ENCODE measurements at places on chromosomes 5 and 9.

- DNase-seq = no peak
Measured at GRCh38 chr5:138770291-138770690, 17.1 kb downstream of the CTNNA1 start.

- no peak for DNase-seq
Measured at GRCh38 chr5:82564963-82565362, 286.8 kb upstream of the RPS23 start.

GRCh38 chr9:132077881-132078698, 1.6 kb downstream of the MED27 start:
- DNase-seq = no peak

GRCh38 chr9:113185271-113185670, 34.5 kb downstream of the SLC31A2 start:
- DNase-seq = no peak

DNA sequence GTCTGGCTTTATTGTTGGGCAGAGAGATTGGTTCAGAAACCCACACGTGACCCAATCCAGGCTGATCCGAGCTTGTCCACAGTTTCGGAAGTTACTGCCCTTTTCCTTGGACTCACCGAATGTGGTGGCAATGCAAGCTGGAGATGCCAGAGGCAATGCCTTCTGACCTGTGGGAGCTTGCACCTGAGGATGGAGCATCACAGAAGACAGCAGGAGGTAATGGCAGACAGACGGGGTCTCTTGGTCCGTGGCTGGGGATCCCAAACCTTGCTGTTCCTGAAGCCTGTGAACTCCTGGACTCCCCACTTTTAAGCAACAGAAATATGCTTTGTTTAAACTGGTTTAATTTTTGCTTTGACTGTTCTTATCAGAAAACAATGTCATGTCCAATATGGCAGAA, 265.2 kb upstream of the IRX1 start:
- DNase-seq = no peak

DNA sequence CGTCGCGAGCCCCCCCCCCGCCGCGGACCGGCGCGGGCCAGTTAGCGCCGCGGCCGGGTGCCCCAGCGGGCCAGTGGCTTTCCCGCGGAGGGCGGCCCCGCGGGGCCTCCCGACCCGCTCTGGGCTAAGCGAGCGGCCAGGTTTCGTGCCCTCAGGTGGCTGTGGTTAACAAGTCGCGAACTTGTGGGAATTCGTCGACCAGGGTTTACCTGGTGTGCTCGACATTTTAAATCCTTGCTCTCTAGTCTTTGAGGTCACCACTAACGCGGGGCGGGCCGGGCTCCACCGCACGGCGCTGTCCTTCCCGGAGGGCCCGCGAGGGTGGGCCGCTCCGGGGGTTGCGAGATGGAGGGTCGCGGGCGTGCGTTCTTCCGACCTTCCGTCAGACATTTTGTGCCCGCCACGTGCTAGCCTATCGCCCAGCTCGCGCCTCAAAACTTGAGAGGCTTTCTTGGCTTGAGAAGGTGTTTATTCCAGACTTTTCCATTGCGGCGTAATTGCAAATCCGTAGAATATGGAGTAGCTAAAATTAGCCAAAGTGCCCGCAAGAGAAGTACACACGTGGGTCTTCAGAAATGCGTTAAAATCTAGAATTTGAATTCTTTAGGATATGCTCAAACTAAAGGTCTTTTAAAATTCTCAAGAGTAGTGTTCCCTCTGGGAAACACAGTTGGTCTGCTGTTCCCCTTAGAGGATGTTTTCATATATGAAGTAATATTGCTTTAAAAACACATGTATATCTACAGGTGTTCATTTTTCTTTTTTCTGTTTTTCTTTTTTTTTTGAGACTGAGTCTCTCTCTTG, 2.1 kb downstream of the ANP32B start:
- no peak for DNase-seq

- no peak for DNase-seq
Measured at GRCh38 chr5:98982880-98983279, 54.1 kb upstream of the CHD1 start.

- DNase-seq = no peak
Measured at GRCh38 chr9:107068581-107068980, 205.6 kb downstream of the ZNF462 start.

DNA sequence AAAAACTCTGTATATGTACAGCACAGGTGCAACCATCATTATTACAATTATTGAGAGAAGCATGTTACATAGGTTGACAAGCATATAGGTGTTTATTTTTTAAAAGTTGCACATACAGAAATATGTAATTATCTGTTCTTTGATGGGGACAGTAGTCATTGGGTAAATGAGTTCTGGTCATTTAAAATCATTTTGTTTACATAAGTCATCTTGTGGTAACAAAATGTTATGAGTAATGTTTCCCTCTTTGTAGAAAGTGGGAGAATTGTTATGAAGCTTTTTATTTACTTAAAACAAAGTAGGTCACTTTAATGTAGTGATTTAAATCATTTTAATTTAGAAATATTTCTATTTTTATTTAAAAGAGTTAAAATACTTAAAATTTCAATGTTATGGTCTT, 33.8 kb upstream of the FBXL17 start:
- no peak for DNase-seq

- no peak for DNase-seq
Measured at GRCh38 chr9:120507936-120508510, 71.9 kb downstream of the CDK5RAP2 start.

- DNase-seq = no peak
Measured at GRCh38 chr5:124180875-124181461, 565.5 kb downstream of the ZNF608 start.

- no peak for DNase-seq
Measured at GRCh38 chr9:137315581-137316011, 13.5 kb upstream of the NRARP start.

GRCh38 chr5:57816108-57816507, 333.5 kb upstream of the ACTBL2 start:
- DNase-seq = no peak

DNA sequence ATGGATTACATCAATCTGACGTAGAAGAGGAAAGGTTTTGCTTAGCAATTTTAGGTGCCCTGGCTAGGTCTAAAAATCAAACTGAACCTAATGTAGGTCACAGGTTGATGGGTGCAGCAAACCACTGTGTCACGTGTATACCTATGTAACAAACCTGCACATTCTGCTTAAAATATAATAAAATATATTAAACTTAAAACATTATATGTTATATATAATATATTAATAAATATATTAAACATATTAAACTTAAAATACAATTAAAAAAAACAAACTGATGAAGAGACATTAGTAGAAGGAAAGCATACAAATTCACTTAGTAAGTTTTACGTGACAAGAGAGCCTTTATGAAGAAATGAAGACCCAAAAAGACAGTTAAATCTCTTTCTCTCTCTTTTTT, 51.7 kb upstream of the FBXL17 start:
- DNase-seq = no peak

- DNase-seq = no peak
Measured at GRCh38 chr9:125235804-125236519, 5.2 kb downstream of the HSPA5 start.

GRCh38 chr9:81621785-81622259, 67.5 kb downstream of the TLE1 start:
- DNase-seq = no peak

GRCh38 chr5:115389799-115390382, 93.4 kb upstream of the CCDC112 start:
- no peak for DNase-seq

DNA sequence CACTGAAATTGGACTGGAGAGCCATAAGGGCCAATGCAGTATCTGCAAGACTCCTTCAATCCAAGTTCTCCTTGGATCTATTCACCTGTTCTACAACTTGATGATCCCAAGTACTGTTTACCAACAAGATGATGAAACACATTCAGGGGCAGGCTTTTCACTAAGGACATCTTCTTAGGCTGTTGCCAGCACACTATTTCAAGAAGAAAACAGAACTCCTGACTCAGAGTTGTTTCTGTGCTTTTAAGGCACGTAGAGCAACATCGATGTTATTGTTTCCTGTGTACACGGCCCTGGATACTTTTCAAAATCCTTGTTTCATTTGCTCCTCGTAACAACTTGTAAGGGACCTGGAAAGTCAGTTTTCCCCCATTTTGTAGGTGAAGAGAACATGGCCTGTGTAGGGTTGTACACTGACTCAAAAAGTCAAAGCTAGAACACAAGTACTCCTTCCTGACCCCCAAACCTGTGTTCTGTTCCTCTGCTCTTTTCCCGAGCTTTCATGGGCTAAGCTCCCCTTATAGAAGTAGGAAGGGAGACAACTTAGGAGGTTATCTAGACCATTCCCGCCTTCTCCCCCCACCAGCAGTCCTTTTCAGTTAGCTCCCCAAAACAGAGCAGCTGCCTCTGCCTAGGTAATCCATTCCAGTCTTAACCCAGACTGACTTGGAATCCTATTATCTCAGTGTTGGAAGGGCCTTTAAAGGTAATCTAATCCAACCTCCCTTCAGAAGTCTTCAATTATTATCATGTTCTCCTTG, 5.2 kb upstream of the MGAT1 start:
- no peak for DNase-seq

DNA sequence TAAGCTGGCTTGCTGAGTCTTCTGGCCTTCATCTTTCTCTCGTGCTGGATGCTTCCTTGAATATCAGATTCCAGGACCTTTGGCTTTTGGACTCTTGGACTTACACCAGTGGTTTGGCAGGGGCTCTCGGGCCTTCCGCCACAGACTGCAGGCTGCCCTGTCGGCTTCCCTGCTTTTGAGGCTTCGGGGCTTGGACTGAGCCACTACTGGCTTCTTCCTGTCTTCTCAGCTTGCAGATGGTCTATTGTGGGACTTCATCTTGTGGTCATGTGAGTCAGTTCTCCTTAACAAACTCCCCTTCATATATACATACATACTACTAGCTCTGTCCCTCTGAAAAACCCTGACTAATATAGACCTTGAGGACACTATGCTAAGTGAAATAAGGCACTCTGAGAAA, 78.3 kb upstream of the SSBP2 start:
- DNase-seq = no peak

DNA sequence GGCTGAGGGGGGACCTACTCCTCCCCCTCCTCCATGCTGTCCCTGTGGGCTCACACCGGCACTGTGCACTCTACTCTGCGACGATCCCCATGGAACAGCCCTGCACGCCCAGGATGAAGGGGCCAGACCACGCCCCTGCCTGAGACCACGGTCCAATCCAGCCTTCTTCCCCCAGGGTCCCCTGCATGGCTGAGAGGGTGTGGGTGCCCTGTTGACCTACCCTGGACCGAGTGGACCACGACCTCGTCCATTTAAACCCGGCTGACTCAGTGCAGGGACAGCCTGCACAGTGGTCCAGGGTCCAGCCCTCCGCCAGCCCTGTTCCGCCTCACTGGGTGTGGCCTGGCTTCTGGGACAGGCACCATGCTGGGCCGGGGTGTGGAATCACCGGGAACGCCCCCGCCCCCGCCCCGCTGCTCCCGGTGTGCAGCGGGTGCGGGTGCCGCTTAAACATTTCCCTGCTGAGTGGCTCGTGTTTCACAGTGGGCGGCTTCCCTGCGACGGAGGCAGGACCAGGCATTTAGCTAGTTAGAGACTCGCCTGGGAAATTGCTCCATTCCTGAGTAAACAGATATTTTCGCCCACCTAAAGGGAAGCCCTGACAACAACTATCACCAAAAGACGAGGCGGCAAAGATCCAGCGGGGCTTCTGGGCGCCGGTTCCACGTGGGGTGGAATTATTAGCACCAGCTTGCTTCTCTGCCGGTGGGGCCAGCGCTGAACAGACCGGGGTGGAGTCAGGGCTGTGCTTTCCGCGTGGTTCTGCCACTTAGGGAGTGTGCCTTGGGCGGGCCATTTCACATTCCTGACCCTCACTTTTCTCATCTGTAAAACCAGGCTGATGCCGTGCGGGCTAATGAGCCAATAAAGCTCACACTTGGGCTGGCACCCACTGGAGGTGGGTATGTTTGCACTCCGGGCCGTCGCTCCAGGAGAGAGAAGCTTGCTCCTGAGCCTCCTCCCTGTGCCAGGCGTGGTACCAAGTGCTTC, 22.6 kb downstream of the DBH start:
- DNase-seq = no peak

DNA sequence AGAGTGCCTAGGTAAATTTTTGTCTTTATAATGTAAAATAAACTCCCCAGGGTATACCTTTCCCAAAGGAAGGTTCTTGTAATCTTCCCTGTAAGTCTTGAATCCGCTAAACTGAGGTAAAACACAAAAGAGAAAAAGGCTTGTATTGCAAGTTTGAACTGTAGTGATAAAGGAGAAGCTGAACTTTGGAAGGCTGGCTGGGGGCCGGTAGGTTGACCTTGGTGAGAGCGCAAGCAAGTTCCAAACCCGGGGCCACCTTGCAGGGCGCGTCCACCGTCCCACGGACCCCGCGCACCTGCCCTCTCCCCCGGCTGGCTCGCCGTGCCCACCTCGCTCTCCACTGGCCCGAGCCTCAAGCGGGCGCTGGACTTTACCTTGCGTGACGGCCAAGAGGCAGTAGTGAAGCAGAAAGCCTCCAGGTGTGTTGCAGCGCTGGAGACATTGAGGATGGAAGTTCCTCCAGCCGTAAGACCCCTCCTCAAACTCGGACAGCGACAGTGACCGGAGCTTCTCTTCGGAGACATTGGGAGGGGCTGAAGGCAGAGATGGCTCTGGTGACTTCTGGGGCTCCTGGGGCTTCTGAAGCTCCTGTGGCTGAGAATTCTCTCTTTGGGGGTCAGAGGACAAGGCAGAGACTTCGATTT, 428 bp downstream of the SLCO4C1 start:
- DNase-seq = peak; percentile 3

GRCh38 chr5:84242286-84242685, 142.4 kb downstream of the EDIL3 start:
- no peak for DNase-seq

- no peak for DNase-seq
Measured at GRCh38 chr9:15295761-15296405, 11.1 kb downstream of the TTC39B start.

- DNase-seq = no peak
Measured at GRCh38 chr5:42943931-42944631, 96.0 kb downstream of the ANXA2R start.

DNA sequence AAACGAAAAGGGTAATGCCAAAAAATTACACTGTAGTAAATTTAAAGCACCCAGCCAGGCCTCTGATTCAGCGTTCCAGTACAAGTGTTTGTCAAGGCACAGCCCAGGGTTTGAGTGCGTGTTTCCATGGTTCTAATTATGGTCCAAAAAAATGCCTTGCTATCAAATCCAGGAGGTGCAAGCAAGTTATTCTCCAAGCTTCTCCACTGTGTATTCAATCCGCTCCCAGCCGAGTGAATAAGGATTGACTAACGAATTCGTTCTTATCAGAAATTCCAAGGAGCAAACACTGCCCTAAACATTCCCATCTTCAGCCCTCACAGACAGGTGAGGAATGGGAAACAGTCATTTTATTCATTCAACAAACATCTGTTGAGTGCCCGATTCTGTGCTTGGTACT, 103.3 kb upstream of the WWC1 start:
- no peak for DNase-seq

DNA sequence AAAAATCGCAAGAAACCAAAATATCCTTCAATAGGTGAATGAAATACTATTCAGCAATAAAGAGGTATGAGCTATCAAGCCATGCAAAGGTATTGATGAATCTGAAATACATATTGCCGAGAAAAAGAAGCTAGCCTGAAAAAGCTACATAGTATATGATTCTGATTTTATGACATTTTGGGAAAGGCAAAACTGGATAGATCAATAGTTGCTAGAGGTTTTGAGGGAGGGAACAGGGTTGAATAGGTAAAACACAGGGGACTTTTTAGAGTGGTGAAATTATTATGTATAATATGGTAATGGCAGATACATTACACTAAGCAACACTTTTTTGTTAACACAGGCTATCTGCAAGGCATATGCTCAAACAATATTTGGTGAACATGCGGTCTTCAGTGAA, 327.6 kb upstream of the ADAMTSL1 start:
- DNase-seq = no peak

All from GM12892 (cell line).